ENCODE measurements at places on chromosomes 2 and 18. TPM values are rescaled to one million over a fixed set of nuclear protein-coding genes. Genes with fewer than 3 reads are reported as not detected.

The UGT1A5 gene
- polyA plus RNA-seq: 1.3 TPM

DNA sequence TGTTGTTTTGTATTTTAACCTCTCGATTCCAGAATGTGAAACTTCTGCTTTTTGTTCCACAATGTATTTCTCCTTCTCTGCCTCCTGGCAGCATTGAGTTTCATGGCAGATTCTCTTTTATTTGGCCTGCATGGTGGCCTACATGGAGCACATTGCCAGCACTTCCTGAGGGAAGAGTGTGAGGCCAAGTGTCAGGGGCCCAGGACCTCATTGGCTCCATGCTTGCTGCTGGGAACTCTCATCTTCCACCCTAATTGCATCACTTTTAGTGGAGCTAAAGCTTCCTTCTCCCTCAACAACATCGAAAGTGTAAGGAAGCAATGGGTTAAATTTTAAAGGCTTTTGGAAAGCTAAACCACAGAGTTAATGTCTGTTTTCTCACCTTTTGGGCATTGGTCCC is 9.5 kb downstream of the TRIB2 start:
- H3K27ac ChIP-seq: no peak overlapping the region
- H3K36me3 ChIP-seq: no peaks in the 10 kb centered on the region
- DNase-seq: no peak
- H3K4me1 ChIP-seq: peaks cover 7% of the 10 kb centered on the region
- H3K27me3 ChIP-seq: no peaks in the 10 kb centered on the region

DNA sequence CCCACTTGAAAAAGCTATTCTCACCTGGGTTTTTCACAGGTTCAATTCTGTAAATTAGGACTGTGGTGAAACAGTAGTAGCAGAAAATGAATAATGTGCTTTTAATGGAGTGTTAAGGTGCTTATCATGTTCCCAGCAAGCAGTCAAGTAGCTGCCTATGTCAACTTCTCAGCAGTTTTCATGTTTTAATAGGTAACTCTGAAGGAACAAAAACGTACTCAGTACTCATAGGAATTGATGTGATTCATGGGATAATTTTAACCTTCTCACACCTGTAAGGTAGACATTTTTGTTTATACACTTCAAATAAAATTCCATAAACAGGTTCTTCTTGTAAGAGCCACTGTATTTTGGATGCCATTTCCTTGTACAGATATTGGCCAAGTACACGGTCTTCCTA is 801.6 kb downstream of the MBD2 start:
- no peaks in the 10 kb centered on the region for H3K27me3 ChIP-seq
- no peak overlapping the region for H3K4me3 ChIP-seq
- no peak overlapping the region for H3K27ac ChIP-seq
- H3K4me1 ChIP-seq: no peaks in the 10 kb centered on the region

- H3K4me3 ChIP-seq: no peak overlapping the region
- peak overlapping the region; percentile 54 for H3K27ac ChIP-seq
- no peaks in the 10 kb centered on the region for H3K36me3 ChIP-seq
- DNase-seq: no peak
- no peaks in the 10 kb centered on the region for H3K27me3 ChIP-seq
These were observed 9.0 kb downstream of the DTNB start for GRCh38 chr2:25664183-25664964.

DNA sequence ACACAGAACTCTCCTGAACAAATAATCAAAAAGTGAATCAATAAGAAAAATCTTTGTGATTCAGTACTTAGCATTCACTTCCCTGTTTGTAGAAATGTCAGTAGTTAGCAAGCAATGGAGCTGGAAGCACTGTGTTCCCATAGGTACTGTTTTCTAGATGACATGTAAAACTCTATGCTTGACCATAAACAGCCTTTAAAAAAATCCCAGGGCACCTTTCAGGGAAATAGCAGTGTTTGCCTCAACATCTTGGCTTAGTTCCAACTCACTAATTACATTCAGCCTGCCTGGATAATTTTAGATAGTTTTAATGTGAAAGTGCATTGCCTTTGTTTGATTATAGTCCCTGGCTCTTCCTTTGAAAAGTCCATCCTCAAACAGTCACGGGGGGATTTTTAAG is 721.8 kb downstream of the ERBB4 start:
- no peak overlapping the region for H3K4me3 ChIP-seq
- H3K27me3 ChIP-seq: no peaks in the 10 kb centered on the region
- no peak overlapping the region for H3K27ac ChIP-seq
- H3K36me3 ChIP-seq: no peaks in the 10 kb centered on the region
- DNase-seq: no peak
